Dorsolateral prefrontal cortex (tissue), 122 donors: ENCODE measurements at places on chromosomes 2 and 18. TPM values are rescaled to one million over a fixed set of nuclear protein-coding genes. Genes with fewer than 3 reads are reported as not detected.

MAP3K19 gene
- 0.19 TPM for total RNA-seq

- no peak for DNase-seq
Observed at GRCh38 chr2:159030674-159031380, 62.4 kb downstream of the TANC1 start.

DNA sequence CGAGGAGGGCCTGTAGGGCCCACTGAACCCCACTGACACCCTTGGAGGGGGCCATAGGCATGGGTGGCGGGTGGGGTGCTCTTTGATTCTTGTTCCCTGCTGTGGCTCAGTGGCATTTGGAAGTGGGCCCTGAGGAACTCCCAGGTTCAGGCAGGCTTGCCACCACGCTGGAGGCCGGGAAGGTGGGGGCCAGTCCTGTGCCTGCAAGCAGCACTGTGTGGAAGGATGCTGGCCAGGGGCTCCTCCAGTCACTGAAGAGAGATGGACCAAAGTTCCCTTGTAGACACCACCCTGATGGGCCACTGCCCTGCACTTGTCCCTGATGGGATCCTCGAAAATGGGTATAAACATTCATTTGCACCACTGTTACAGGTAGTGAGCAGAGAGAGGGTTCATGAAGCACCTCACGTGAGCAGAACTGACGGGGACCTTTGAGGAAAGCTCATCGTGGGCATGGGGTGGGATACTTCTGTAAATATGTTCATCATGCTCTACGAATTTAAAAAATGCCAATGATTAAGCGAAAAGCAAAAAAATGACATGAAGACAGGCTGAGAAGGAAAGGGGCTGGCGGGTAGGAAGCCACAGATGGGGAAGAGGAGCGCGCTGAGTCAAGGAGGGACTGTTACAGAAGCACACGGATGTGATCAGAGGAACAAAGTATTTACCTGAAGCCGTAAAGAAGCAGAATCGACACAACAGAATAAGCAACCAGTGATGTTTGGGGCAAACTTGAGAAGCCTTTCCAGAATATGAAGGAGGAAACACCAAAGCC lies 45.2 kb upstream of the ASB1 start:
- DNase-seq, result no peak

STAT4 gene
- 39.6 TPM for total RNA-seq

- no peak for DNase-seq
Observed at GRCh38 chr2:241235859-241236593, 47.5 kb downstream of the ANO7 start.

DNA sequence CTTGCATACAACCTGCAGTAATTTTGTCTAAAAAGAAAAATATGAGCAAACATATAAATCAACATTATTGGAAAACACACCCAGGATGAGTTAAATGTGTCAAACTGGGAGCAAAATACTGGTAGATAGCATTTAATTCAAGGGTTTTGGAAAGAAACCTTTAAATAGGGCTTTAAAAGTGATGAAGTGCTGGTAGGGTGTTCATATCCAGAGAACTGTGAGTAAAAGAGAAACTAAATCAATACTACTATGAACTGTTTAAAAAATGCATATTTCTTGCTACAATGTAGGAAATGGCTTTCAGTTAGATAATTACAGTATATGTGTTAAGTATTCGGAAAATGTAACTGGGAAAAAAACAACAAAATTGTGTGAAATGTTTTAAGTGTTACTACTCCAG lies 117.8 kb downstream of the ATAD2B start:
- no peak for DNase-seq

DNA sequence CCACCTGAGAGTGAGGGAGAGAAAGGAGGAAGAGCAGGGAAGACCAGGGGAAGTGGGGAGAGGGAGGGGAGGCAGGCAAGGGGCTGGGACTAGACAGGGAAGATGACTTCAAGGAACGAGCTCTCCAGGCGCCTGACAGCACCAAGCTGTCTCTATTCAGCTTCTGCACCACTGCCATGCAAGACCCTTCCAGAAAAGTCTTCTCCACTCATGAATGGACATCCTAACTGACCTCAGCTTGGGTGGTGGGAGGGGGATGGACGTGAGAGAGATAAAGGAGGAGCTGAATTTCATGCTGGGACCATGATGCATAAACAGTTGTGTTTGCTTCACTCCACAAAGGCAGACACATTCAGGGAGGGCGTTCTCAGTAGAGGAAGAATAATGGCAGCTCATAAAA lies 206.4 kb upstream of the ARL4C start:
- DNase-seq, result no peak

GRCh38 chr18:31402026-31402373 lies 25.4 kb downstream of the DSG4 start:
- no peak for DNase-seq

REG3A gene
- not detected for total RNA-seq

CPS1 gene
- 6.0 TPM for total RNA-seq

GRCh38 chr2:128414946-128415778 lies 96.5 kb upstream of the HS6ST1 start:
- DNase-seq, result no peak

DNA sequence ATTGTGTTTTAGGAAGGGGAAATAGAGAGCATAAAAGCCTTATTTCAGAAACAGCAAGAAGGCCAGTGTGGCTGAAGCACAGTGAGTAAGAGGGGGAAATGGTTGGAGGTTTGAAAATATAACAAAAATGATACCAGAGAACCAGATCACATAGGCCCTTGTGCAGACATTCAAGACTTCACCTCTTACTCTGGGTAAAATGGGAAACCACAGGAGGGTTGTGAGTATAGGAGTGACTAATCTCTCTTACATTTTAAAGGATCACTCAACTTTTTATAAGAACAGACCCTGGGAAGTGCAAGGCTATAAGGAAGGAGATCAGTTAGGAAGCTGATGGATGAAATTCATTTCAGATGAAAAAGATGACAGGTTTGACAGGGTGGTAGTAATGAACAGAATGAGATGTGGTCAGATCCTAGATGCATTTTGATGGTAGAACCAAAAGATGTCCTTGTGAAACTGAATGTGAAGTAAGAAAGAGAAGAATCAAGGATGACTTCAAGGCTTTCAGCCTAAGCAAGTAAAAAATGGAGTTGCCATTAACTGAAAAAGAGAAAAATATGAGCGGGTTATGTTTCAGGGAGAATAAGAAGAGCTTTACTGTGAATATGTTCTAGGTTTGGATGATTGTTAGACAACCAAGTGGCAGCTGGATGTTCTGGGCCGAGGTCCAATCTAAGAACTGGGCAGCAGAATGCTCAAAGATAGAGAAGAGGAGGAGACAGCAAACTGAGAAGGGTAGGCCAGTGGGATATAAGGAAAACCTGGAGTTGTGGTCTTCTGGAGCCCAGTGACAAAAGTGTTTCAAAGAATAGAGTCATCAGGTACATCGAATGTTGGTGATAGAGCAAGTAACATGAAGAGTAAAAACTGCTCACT lies 65.1 kb downstream of the USP40 start:
- no peak for DNase-seq
